Fibroblast of the aortic adventitia (primary cell): ENCODE measurements at places on chromosomes 1 and 21.
A peak's percentile ranks its signal among the peaks of the same experiment; 100 is the strongest.

GRCh38 chr1:167746988-167747655 is 25.3 kb downstream of the MPZL1 start:
- no peak for DNase-seq

GRCh38 chr1:160628799-160629263 is 18.0 kb downstream of the SLAMF1 start:
- no peak for DNase-seq

DNA sequence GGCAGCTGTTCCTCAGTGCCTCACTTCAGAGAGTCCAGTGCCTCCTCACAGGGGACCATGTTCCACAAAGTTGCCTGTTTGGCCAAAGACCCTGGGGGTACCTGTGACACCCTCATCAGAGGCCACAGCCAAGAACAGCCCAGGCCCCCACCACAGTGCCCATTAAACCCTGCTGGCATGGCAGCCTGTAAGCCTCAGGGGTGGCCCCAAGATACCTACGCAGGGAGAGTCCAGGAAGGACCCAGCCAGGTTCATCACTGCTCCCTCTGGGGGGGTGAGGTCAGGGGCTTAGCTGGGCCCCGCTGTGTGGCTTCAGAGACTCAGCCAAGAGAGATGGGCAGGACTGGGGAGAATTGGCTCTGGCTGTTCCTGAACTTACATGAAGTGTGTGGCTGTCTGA is 19.1 kb upstream of the PRDM16 start:
- no peak for DNase-seq

- no peak for DNase-seq
Measured at GRCh38 chr1:32868085-32868484, 2.6 kb downstream of the FNDC5 start.

GRCh38 chr1:148315071-148315811 is 163.2 kb upstream of the NBPF11 start:
- DNase-seq: no peak

GRCh38 chr1:224786533-224787250 is 142.8 kb upstream of the DNAH14 start:
- DNase-seq: peak; percentile 30

DNA sequence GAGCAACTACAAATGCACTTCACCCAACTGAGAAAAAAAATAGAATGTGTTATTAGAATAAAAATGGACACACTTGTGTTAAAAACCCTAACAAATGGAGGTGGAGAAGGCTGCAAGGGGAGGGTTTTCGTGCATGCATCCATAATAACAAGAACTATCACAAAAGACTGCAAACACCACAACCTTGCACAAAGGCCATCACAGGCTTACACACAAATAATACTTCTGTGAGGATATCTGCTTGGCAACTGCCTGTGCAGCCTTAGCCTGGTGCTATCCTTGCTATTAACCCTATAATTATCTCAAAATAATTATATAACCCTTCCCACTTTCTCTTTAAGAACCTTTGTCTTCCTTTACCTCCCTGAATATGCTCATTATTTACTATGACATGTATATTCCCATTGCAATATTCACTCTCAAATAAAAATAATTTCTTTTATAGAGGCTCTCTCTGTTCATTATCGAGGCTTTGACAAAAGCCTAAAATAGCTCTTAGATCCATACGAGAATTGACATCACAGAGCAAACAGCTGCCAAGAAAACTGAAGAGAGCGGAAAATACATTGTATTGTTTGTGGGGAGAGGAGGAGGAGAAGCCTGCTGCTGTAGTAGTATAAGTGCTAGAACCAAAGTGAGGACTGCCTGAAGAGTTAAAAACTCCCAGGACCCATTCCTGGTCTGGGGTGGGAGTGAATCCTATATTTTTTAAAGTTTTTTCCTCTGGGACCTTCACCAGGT is 1768.7 kb downstream of the BRINP3 start:
- DNase-seq: peak; percentile 16

- DNase-seq: peak; percentile 98
Measured at GRCh38 chr1:94648225-94649007, 106.9 kb upstream of the F3 start.

DNA sequence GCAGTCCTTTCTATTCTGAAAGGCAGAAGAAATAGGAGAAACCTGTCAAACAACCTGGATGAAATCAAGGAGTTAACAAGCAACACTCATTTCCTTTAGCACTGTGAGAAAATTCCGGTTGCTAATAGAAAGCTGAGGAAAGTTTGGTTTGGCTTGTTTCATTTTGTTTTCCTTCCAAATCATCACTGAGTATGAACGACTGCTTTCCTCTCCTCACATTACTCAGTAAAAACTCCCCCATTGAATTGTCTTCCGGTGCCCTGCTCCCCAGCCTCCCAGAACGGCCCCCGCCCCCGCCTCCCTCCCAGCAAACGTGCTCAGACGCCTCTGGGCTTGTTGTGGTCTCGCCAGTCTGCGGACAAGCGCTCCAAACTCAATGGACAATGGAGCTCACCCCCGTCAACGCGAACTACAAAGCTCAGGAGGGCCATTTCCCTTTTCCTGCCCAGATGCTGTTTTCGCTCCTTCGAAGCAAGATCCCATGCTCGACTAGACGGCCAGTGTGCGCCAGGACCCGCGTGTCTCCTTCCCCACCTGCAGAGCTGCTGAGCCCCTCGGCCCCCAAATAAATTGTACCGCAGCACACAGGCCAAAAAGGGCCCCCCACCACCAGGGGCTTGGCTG is 747 bp downstream of the STX6 start:
- DNase-seq: peak; percentile 59

GRCh38 chr1:153386500-153386901 is 4.4 kb downstream of the S100A8 start:
- DNase-seq: no peak

GRCh38 chr21:19368944-19369343 is 965.4 kb upstream of the TMPRSS15 start:
- DNase-seq: no peak

DNA sequence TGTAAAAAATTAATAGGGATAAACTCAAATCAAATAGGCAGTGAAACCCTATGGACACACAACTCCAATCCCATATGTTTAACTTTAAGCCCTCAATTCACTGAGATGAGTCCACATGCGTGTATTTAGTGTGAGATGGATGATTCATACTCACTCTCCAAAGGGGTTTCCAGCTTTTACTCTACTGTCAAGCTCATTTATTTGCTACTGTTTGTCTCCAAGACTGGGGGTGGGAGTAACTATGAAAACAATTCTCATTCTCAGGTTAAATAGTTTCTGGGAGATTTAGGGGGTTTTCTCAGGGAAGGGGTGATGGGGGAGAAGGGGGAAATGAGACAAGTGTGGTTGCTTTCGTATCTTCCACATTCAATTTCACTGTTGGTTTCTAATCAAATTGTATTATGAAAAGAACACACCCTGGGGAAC is 2.7 kb downstream of the RAB29 start:
- no peak for DNase-seq

- peak; percentile 52 for DNase-seq
Measured at GRCh38 chr1:224617410-224618355, 1.6 kb downstream of the CNIH3 start.

GRCh38 chr1:78141531-78142231 is 95.9 kb downstream of the GIPC2 start:
- no peak for DNase-seq

DNA sequence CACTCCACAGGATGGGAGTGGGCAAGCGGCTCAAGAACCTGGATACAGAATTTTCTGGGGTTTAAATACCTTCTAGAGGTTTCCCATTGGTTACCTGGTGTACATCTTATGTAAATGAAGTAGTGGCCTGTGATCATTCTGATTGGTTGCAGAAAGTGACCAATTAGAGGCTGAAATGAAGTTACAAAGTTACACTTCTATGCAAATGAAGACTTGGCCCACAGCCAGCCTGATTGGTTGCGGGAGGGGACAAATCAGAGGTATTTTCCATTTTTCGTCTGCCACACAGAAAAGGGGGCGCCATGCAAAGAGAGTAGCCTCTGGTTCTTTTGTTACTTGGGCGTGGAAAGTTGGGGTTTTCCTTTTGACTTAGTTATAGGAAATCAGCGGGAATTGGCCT is 8.9 kb downstream of the KCNAB2 start:
- no peak for DNase-seq

GRCh38 chr21:45721671-45722070 is 78.1 kb downstream of the PCBP3 start:
- DNase-seq: peak; percentile 77

DNA sequence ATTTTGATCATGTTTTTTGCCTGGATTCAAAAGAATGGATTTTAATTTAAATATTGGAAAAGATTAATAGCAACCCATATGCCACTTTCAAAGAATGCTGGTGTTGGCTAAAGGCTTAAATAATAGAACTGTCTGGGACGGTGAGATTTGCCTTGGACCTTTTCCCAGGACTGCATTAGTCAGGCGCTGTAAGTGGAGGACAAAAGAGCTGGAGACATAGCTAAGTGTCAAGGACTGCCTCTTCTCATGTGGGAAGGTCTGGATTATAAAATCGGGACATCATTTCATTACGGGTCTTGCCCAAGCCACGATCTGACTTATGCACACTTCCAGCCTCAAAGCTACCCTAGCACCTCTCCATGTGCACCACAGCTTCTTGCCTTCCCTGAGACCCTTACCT is 458.5 kb upstream of the DEPDC1 start:
- peak; percentile 62 for DNase-seq

GRCh38 chr1:6144647-6145395 is 35.3 kb downstream of the CHD5 start:
- DNase-seq: no peak

GRCh38 chr1:41872074-41872473 is 46.6 kb downstream of the HIVEP3 start:
- DNase-seq: no peak

GRCh38 chr1:110630839-110631663 is 24.9 kb upstream of the KCNA2 start:
- peak; percentile 60 for DNase-seq

GRCh38 chr1:157781048-157781447 is 4.1 kb upstream of the FCRL2 start:
- no peak for DNase-seq

- no peak for DNase-seq
Measured at GRCh38 chr1:37090671-37091070, 56.4 kb upstream of the GRIK3 start.

DNA sequence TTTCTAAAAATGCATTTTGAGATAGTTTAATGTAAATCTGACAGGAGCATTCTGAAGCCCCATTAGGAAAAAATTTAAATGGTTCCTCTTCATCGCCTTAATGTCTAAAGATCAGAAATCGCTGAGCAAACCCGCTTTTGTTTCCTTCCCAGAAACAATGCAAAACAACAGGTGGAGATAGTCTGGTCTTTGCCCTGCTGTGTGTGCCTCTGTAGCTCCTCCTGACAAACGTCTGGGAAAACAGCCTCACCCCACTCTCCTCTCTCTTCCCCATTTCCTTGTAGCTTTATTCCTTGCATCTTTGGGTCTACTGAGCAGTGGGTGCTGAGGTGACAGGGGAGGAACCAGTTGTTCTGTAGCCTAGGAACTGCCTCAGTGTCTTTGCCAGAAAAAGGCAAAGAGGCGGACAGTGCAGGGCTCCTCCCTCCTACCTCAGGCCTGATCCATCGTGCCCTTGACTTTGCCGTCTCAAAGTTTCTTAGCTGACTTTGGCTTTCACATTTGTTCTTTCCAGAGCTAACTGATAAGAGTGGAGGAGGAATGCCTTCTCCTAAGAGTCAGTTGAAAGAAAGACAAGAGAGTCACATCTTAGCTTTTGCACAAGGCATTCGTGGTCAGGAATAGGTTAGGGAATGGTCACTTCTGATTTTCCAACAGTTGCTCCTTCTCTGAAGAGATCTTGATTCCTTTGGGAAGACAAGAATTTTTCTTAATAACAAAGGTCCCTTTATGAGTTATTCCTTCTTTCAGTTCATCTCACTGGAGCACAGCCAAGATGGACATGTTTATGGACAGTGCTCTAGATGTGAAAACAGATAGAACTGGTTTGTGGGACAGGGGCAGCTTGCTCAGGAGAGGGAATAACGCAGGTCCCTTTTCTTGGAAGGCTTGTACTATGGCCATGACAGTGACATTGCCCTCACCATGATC is 24.9 kb downstream of the SYT11 start:
- DNase-seq: peak; percentile 49

DNA sequence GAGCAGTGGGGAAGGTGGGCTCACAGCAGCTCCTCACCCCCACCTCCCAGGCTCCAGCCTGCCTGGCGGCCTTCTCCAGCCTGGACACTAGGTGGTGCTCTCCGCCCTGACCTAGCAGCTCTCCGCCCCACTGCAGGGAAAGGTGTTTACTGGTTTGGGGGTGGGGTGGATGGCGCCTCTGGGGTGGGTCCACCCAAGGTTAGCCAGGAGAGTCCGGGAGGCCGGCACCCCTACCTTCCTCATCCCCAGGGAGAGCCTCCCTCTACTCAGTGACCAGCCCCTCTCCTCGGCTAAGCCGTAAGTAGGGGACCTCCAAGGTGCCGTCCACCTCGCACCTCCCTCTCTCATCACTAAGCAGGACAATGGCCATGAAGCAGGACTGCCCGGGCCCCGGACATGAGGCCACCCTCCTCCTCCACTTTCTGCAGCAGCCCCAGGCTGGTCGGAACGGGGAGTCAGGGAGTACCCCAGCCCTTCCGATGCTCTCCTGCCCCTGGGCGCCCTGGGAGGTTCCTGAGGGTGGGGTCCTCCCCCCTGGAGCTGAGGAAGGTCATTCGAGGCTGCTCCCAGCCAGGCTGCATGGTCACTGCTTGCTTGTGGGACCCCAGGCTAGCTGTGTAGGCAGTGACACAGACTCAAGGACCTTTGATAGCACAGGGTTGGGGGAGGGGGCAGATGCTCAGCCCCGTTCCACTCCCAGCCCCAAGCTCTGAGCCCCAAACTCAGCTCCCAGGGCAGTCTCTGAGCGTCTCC is 101.4 kb upstream of the VAMP3 start:
- DNase-seq: peak; percentile 25

GRCh38 chr1:209869291-209870149 is 41.7 kb downstream of the UTP25 start:
- DNase-seq: peak; percentile 76

DNA sequence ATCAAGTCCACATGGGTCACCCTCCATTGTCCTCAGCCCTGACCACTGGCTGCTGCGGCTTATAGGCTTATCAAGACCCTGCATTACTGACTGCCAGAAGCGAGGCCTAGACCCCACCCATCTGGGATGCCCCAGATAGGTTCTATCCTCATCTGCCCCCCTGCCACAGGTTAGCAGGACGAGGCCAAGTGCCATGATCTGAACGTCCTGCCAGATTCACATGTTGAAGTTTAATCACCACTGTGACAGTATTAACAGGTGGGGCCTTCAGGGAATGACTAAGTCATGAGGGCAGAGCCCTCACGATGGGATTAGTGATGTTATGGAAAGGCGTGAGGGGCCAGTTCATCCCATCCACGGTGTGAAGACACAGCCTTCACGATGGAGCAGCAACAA is 6.2 kb upstream of the CPLANE2 start:
- DNase-seq: no peak

DNA sequence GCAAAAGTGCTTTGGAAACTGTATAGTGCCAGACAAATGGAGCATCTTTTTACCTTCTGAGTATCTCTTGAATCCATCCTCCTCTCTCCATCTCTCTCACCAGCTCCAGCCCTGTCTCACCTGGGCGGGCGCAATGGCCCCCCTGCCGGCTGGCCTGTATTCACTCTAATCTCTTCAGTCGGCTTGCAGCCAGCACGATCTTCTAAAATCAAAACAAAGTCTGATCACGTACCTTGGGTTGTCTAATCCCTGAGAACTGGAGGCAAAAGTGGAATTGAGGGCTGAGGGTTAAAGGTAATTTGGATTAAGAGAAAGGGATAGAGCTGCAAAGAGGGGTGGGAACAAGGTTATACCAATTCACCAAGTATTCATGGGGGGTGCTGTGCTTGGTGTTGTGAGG is 46.0 kb upstream of the LRRN2 start:
- DNase-seq: no peak
